Stimulated activated CD4-positive, alpha-beta T cell treated with anti-CD3 and anti-CD28 coated beads, Interleukin-4, amount 100 ng/mL, for 1 hour (primary cell): ENCODE measurements at places on chromosomes 16 and 17.
A peak's percentile ranks its signal among the peaks of the same experiment; 100 is the strongest.

DNA sequence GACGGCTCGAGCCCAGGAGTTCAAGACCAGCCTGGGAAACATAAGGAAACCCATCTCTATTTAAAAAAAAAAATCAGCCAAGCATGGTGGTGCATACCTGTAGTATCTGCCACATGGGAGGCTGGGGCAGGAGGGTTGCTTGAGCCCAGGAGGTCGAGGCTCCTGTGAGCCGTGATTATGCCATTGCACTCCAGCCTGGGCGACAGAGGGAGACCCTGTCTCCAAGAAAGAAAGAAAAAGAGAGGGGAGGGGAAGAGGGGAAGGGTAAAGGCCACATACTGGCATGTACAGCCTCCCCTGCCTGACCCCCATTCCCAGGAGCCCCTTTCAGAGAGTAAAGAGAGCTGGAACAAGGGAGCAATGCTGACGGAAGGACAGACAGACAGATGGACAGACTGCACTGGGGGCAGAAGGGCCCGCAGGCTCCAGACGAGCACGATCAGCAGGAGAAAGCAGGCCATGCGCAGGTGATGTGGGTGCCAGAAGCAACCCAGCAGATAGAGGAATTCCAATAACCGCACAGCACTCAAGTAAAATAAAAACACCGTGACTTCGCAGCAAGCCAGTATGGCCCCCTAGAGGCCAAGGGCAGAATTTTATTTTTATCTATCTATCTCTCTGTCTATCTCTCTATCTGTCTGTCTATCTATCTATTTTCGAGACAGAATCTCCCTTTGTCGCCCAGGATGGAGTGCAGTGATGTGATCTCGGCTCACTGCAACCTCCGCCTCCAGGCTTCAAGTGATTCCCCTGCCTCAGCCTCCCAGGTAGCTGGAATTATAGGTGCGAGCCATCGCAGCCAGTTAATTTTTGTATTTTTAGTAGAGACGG is 27.1 kb upstream of the SNN start:
- DNase-seq, result no peak

DNA sequence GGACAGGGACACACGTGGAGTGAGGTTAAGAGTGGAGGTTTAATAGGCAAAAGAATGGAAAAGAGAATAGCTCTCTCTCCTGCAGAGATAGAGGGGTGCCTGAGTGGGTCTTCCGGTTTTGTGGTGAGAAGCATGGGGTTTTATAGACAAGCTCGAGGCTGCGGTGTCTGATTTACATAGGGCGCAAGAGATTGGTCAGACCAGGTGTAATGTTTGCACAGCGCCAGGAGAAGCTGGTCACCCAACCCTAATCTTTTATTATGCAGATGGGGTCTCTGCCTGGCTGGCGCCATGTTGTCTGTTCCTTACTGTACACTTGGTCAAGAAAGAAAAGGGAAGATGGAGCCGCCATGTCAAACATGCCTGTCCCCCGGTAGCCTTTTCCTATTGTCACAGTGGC is 44.5 kb upstream of the MLYCD start:
- DNase-seq, result no peak

DNA sequence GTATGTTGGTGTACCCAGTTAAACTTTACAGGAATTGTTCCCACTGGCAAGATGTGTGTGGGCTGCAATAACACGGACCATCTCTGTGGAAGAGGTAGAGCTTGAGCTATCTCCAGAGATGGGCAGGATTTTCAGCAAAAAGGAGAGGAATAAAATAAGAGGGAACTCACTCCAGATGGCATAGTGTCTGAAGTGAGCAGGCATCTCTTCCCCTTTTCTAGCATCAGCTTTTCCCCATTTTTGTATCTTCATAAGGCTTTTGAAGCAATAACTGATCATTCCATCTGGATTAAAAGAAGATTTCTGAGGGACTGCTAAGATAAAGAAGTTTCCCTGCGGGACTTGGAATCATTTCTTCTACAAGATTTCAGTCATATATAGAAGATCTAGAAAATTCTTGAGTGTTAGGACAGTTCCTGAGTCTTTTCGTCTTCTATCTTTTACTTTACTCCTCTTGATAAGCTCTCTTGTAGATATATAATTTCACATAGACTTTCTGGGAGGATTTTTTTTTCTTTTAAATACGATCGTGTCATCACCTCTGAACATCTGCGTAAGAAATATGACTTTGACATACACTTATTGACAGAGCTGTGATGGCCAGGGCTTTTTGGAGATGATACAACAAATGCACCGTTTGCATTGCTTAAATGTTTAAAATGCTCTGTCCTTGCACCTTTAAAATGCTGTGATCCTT is 2.1 kb downstream of the CPD start:
- DNase-seq, result no peak

- no peak for DNase-seq
Observed at GRCh38 chr16:74461826-74462225, 40.5 kb upstream of the CLEC18B start.

DNA sequence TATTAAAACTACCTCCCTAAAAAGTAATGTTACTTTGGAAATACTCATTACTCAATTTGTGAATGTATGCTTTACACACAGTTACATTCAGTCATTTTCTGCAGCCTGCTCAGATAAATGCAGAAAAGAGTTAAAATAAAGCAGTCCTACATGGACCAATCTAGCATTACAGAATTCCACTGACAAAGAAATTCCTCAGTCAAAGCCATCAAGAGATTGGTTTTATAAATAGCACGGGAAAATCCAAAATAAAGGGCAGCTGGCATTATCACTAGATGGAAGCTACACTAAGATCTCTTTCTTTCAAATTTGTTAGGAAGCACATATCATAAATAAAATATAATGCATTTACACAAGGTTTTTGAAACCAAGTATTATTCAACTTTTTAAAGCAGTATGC is 58.3 kb downstream of the DUSP14 start:
- DNase-seq, result no peak

GRCh38 chr17:42098730-42099399 is 592 bp upstream of the ZNF385C start:
- DNase-seq, result no peak

GRCh38 chr17:32834104-32834503 is 42.8 kb downstream of the MYO1D start:
- DNase-seq, result no peak

DNA sequence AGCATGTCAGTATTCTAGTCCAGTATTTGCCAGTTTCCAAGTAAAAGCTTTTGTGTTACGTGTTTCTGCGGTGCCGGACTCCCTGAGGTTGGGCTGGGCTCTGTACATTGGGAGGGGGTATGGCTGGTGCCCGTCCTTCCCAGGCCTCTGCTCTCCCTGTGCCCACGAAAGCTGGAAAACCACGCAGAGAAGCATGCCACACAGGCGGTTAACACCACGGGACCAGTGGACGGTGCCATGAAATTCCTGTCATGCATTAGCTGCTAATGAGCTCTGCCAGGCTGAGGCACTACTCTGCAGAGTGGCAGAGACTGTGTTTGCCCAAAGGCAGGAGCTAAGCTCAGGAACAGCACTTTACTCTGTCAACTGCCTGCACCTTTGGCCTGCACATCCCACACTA is 8.1 kb downstream of the SMIM5 start:
- no peak for DNase-seq

GRCh38 chr17:14815079-14815478 is 450.0 kb downstream of the PMP22 start:
- DNase-seq, result no peak

GRCh38 chr17:27529230-27529796 is 73.1 kb downstream of the KSR1 start:
- DNase-seq, result no peak

GRCh38 chr17:77646046-77646430 is 312.5 kb upstream of the TNRC6C start:
- DNase-seq, result no peak

DNA sequence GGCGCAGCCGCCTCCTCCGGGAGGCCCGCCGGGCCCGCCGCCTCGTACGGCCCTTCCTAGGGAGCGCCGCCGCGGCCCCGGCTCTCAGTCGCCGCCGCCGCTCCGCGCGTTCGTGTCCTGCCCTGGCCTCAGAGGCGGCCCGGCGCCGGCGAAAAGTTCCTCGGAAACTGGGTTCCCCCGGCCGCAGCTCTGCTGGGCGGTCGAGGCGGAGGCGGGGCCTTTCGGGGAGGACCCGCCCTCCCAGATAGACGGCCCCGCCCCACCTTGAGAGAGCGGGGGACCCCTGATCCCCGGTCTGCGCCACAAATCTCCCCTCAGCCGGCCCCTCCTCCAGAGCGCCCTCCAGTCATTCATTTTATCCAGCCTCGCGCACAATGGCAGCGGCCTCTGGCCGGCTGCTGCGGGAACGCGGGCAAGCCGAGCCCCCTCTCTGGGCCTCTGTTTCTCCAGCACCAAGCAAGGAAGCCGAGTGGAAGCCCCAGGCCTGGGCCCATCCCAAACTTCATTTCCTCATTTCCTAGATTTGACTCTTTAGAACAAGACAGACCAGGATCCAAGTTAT is at the start of gene SREBF1:
Gene SREBF1, minus strand, starts transcription at position 169 of the 562 bp plus-strand sequence. CDS start 169 bp downstream, outside the sequence.
- DNase-seq, result peak; percentile 67

- DNase-seq, result no peak
Observed at GRCh38 chr16:3349175-3349574, 6.5 kb upstream of the OR2C1 start.

- no peak for DNase-seq
Observed at GRCh38 chr17:1989135-1989534, 36.0 kb downstream of the RTN4RL1 start.

DNA sequence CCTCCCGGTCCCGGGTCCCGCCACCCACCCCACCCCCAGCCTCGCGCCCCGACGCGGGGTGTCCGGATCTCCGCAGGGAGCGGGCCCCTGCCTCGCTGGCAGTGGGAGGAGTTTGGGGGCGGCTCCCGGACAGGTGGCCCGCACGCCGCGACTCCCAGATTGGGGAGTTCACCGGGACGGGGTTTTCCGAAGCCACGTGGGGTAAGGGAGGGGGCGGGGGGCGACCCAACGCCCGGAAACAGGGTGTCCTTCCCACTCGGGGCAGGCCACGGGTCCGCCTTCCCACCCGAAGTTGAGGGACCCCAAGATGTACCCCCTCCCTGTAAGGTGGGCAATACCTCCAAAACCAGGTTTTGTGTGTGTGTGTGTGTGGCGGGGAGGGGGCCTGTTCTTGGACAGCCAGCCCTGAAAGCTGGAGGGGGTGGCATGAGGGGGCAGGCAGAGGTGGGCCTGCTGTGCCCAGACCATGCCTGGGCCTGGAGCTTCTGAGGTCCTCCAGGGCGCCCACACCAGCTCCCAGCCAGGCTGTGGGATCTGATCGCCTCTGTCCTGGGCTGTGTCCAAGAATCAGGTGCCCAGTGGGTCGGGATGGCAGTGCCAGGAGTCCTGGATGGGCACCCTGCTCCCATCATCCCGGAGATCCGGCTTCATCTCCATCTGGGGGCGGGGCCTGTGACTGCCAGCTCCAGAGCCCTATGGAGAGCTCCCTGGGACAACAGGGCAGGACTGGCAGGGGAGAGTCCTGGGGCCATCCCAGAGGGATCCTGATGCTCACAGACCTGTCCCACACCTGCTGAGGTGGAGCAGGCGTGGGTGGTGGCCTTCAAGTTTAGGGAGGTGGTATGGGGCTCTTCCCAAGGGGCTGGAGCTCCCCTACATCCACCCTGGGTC is 767 bp downstream of the SYNGR2 start:
- peak; percentile 71 for DNase-seq

GRCh38 chr17:83173914-83174361 is 94.5 kb downstream of the METRNL start:
- no peak for DNase-seq

GRCh38 chr17:66373944-66374817 is 71.8 kb downstream of the PRKCA start:
- DNase-seq, result peak; percentile 23

GRCh38 chr16:56268799-56269198 is 77.5 kb downstream of the GNAO1 start:
- no peak for DNase-seq

DNA sequence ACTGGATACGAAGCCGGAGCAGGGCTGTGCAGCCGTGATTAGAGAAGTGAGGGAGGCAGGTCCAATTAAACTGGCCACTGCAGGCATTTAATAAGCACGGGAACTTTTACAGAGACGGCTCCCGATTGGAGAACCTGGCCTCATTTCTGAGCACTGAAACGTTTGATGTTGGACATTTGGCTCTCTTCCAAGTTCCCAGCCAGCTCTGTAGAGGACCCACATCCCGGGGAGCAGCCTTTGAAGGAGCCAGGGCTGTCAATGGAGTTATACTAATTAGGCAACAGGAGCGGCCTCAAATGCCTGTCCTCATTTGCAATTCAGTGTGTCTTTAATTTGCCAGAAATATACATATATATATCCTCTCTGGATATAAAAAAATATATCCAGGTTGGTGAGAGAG is 499.4 kb upstream of the C16orf82 start:
- DNase-seq, result no peak

DNA sequence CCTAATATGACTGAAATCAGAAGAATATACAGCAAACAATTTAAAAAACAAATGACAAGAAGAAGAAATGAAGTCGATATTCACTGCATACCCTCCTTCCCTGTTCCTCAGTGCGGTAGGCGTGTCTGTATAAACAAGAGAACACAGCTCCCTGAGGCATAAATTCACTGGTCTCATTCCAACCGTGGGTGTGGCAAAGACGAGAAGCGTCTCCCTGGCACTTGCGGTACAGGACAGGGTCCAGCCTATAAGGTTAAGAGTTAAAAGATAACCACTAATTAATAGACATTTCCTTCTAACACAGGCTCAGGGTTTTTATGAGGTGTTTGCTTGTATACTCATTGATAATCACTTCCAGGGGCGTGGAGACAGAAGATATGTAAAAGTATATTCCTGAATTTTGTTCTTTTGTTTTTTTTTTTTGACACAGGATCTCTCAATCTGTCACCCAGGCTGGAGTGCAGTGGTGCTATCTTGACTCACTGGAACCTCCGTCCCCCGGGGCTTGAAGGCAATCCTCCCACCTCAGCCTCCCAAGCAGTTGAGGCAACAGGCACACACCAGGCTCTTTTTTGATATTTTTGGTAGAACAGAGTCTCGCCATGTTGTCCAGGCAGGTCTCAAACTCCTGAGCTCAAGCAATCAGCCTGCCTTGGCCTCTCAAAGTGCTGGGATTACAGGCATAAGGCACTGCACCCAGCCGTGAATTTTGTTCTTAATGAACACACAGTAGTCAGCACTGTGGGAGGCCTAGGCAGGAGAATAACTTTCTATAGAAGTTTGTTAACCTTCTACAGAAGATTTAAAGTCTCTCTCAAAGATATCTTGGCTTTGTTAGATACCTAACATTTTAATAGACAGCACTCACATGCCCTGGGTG is 59.1 kb upstream of the CLEC18B start:
- DNase-seq, result no peak

GRCh38 chr17:14730821-14731220 is 429.9 kb downstream of the HS3ST3B1 start:
- no peak for DNase-seq

GRCh38 chr16:57093666-57094564 is 1.5 kb downstream of the CPNE2 start:
- no peak for DNase-seq
